AG04449 (cell line): ENCODE measurements at places on chromosomes 4 and X.

DNA sequence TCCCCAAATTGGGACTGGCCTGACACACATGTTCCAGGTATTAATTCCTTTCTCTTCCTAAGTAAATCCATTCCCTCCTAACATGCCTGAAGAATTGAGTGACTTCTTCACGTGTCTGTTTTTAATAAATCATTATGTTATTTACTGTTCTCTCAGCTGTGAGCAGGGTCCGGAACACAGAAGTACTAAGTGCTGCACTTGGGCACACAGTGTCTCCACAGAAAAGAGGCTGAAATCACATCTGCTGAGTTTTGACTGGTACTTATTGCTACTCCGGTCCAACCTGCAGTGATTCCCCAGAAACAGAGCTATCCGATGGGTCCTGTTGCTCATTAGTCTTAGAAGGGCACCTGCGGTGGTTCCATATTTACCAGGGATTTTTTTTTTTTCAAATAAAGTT lies 202.6 kb downstream of the RBM46 start:
- no peak for DNase-seq

DNA sequence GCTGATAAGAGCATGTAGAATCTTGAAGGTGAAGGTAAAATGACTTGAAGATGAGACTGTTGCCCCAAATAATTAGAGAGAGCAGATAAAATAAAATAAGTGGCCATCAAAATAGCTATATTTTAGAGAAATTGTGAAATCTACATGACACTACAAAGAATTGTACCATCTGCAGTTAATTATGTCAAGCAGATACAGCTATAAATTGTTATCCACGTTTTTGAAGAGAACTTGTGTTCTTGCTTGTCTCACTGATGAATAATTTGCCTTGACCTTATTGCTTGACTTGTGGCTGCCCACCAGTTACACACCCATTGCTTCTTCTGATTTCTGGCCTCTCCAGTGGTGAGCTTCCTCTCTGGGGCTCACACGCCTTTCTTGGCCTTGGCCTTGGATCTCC lies 75.8 kb upstream of the TNIP3 start:
- DNase-seq = no peak

GRCh38 chrX:4805502-4805901 lies 1092.1 kb upstream of the PRKX start:
- no peak for DNase-seq

- DNase-seq = no peak
These were observed 46.2 kb downstream of the FHIP1A start for GRCh38 chr4:151455212-151455611.

GRCh38 chr4:142463206-142463605 lies 382.9 kb downstream of the INPP4B start:
- DNase-seq = no peak

DNA sequence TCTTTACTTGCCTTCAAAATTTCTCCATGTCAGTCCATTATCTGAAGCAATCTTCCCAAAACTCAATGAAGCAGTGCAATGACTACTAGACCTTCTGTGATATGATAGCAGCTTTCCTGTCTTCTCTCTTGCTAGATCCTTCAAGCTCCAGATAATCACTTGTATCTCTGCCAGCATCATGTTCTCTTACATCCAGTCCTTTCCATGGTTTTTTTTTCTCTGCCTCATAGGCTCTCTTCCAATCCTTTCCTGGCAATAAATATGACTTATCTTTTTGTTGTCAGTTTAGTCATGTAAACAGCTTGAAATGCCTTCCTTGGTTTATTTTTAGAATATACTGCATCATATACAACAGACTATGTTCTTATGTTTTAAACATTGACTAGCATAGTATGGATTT lies 193.5 kb downstream of the CFAP299 start:
- DNase-seq = no peak

DNA sequence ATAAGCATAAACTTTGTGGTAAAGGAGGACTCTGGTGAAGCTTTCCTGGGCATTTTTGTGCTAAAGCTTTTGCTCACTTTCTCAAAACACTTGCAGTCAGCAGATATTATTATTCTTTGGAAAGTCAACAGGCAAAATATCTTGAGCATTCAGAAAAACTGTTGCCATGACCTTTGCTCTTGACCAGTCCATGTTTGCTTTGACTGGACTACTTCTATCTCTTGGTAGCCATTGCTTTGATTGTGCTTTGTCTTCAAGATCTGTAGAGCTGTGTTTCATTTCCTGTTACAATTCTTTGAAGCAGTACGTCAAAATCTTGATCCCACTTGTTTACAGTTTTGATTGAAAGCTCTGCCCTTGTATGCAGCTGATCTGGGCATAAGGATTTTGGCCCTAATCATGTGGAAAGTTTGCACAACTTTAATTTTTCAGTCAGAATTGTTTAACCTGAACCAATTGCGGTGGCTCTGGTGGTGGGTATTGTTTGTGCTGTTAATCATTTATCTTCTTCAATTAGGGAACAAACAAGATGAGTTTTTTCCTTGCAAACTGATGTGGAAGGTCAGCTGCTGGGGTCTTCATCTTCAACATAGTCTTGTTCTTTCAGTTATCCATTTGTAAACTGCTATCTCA lies 121.5 kb upstream of the NUDT6 start:
- no peak for DNase-seq

DNA sequence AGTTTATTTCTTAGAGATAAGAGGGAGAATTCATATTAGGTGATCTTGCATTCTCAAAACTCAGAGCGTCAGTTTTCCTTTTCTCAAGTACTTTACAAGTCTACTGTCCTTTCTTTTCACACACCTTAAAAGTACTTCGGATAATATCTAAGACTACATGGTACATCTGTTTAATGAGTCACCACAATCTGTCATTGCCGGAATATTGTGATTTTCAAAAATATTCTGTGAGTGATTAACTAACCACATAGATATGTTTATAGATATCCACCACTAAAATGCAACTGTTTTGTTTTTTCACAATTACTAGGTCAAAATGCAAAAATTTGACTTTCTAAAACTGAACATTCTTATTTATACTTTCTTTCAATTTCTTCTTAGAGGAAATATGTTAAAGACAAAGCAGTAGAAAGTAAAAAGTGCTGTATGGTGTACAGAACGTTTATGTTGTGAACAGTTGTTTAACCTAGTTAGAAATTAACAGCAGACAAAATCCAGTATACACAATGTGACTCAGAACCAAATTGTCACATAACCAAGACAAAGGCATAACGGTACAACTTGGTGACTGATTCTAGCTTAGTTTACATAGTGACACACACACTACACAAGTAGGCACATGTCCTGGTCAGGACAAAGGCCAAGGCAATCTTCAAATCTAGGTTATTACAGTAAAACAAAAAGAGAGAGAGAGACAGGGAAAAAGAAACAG lies 482.9 kb downstream of the NAF1 start:
- no peak for DNase-seq

DNA sequence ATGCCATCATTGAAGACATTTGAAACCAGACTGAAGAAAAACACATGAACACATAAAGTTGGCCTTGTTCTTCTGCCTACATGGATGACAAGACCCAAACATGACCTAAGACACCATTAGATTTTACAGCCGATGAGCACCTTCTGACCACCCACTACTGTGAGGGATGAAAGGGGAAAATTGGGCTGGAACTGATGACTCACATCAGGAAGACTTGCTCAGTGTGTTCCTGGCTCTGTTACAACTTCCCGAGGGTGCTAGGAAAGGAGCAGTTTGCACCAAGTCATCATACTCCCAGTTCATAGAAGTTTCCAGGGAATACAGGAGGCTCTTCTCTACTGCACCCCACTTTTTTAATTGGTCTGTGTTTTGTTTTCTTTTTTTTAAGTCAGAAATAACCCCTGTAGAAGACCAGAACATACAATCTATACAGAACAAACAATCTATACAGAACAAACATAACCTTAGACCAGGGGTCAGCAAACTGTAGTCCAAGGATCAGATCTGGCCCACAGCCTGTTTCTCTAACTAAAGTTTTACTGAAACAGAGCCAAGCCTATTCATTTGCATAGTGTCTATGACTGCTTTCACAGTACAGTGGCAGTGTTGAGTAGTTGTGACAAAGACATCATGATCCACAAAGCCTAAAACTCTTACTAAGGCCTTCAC lies 25.3 kb downstream of the BTC start:
- no peak for DNase-seq

GRCh38 chr4:102862747-102863146 lies 6.0 kb upstream of the CISD2 start:
- no peak for DNase-seq

GRCh38 chr4:139764182-139764581 lies 98.6 kb downstream of the MGST2 start:
- DNase-seq = no peak

DNA sequence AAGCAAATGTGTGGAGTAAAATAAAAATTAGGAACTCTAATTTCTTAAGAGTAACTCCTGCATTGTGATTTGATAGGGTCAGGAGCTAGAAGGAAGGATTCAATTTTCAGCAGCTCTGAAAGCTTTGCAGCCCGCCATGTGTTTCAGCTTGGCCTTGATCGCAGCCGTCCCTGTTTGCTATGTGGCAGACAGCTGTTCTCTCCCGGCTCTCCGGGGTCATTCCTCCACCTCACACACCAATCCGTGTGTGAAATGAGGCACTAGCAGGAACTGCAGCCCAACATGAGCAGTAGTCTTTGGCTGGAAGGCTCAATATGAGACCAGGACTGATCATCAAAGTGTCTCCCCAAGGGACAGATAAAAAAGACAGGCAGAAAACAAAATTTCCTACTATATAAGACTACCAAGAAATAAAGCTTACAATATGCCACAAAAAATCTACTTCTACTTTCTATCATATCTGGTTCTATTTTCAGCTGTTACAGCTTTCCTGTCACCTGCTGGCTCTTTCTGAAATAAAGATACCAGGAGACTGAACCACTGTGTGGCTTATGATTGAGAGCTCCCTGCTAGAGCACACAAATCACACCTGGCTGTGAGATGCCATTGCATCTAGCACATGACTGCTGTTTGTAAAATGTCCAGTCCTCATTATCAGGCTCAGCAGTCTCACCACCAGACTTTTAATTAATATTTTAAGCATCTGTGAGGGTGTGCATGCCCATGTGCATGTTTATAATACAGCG lies 44.1 kb upstream of the SEC24B start:
- DNase-seq = no peak

DNA sequence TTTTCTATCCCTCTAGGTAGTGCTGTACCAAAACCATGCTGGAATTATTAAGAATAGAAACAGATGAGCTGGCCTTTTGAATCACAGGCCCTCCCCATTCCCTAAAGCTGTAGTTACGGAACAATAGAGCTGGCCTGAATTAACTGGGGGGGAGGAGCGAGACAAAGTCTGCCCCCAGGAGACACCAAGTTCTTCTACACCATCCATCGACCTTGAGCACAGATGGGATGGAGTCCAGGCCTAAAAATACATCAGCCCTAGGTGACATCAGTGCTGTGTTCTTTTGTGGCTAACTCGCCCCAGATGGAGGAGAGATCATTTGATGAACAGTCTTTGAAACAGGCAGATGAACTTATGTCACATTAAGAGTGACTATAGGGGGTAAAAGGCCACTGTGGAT lies 49.6 kb downstream of the LHFPL1 start:
- DNase-seq = no peak

DNA sequence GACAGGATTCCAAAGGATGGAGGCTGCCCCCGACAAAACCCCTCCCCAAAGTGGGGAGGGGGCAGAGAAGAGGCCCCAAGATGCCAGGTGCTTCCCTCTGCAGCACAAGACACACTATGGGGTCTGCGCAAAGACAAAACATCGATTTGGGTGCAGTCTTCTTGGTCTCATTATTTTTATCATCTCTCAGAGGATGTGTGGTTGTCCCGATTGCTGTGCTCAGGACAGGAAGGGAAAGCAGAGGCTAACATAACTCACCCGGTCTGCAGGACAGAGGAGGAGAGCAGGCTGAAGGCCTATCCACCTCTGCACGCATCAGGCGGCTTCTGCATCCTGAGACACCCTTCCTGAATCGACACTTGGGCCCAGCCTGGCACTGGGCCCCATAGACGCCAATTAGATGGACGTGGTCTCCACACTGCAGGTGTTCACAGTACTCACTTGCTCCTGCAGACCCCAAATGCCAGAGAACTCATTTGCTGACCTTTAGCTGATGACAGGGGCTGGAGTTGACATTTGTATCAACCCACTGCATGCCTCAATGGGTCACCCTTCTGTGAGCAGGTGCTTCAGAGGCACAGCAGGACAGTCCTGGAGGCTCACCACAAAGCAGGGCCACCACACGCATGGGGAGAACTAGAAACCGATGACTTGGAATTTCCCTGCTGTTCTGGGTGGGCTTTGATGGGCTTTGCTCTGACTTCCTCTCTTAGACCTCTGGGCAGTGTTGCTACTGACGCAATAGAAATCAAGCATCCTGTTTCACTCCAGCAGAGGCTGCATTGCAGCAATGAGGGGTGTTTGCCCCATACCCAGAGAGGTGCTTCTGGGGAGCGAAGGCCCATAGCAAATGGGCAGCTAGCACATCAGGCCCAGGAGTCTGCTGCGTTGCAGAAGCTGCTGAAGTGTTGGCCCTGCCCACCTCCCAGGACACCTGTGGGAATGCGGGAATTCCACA lies 96.3 kb upstream of the ENPP6 start:
- DNase-seq = no peak

GRCh38 chr4:105236916-105237311 lies 90.2 kb downstream of the TET2 start:
- DNase-seq = no peak

DNA sequence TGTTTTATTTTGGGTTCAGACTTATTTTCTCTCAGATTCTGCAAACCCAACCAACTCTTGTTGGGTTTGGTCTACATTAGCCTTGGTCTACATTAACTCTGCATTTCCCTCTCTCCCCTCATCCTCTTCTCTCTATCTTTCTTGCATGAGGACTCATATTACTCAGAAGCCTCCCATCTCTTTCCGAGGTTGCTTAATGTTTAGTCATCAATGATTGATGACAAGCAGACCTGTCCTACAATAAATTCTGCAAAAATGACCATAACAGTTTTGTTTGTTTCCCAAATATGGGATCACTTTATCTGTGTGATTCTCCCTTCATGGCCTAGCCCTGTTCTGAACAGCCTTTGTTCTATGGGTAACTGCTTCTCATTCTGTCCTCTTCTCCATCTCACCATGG lies 75.2 kb downstream of the GABRB1 start:
- DNase-seq = no peak

- DNase-seq = no peak
These were observed 25.3 kb downstream of the STIM2 start for GRCh38 chr4:26885912-26886274.
